A549 (cell line): ENCODE measurements at places on chromosomes 3 and 15.

DNA sequence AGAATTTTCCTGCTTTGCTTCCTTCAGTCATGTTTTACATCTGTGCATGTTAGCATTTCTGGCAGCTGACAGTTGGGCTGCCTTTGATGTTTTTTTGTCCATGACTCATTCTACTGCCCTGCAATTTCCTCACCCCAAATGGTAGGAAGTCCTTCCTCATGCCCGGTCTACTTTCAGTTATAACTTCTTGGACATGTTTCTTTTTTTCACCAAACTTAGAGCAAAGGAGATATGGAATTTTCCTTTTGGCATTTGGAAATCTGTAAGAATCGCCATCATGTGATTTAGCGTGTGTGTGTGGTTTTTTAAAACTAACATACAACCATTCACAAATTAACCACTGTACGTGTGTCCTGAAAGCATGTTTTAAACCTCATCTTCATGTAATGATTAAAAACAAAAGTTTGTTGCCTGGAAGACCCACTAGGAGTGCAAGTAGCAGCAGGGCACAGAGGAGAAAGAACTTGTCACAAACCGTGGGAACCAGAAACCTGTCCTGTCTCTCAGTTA is 430.7 kb upstream of the CFAP20DC start:
- DNase-seq: no peak

- no peak for DNase-seq
These were observed 105.7 kb downstream of the PPP2R3A start for GRCh38 chr3:136070953-136071949.

DNA sequence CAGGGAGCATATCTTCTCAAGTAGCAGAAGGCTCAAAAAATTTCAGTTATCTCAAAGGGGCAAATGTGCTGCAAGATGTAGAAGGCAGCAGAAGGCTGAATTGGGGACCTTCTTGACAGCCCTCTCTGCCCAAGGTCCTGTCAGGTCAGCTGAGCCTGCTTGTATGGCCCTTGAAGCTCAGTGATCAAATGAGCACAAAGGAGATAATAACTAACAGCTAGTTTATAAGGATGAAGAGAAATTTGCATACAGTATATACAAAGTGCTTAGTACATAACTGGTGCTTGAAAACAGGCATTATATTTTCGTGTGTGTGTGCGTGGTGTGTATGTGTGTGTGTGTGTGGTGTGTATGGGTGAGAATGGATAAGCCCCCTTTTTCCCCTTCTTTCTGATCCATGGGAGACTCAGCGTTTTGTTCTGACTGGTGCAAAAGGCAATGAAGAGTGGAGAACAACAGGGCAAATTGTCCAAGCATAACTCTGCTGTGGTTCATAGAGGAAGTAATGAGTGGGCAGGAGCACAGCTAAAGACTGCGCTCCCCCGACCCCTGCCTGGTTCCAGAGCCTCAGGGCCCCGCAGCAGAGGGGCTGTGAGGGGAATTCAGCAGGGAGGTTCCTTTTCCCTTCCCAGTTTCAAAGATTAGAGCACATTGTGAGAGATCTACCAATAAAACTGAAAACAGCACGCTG is 356.8 kb upstream of the NR2F2 start:
- DNase-seq: no peak

DNA sequence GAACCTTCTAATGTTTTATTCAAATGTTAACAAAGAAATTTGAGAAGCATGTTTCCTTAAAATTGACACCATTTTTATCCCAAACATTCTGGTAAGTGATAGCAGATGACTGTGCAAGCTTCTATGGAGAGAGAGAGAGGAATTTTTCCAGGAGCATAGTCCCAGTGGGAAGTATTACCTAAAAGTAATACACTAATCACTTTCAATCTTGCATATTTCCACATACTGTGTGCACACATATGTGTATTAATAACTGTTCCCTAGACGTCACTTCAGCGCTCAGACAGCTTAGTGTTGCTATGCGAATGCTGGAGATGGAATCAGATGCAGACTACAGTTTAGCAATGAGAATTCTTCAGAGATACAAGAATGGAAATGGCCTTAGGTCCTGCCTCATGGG is 424.3 kb upstream of the TPRG1 start:
- DNase-seq: no peak

DNA sequence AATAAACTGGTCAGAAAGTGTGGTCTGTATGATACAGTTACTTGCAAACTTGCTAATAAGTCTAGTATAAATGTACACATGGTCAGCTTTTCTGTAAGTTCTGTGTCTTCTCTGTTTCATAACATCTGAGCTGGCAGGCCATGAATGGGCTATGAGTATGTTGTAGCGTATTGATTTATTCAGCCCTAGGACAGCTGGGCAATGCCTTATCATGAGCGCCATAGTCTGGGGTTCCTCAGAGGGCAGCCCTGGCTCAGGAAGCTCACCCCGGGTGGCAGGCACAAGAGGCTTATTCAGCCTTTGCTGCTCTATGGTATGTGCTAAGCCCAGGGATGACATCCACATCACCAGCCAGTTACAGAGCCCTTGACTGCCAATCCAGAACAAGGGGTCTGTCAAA is 50.7 kb upstream of the CCR2 start:
- no peak for DNase-seq

- peak; percentile 53 for DNase-seq
These were observed 393.6 kb upstream of the TPM1 start for GRCh38 chr15:62648954-62649353.

DNA sequence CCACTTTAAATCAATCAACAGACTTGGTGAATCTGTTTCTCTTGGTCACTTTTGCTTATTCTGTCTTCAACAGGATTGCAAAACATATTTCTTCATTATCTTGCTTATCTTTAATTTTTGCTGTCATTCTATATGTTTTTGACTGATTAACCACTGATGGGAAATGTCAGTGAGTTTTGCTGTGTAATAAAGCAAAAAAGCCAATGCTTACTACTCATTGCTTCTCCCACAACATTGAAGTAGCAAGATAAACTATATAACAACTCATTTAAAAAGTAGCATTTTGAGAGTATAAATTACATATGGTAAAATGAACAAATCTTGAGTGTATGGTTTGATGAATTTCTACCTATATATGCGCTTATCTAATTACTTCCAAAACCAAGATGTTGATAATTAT is 892 bp downstream of the CD200R1L start:
- no peak for DNase-seq

- DNase-seq: peak; percentile 74
These were observed 110.2 kb downstream of the NR1I2 start for GRCh38 chr3:119891944-119892721.

- no peak for DNase-seq
These were observed 139.0 kb upstream of the CGNL1 start for GRCh38 chr15:57237301-57237642.

DNA sequence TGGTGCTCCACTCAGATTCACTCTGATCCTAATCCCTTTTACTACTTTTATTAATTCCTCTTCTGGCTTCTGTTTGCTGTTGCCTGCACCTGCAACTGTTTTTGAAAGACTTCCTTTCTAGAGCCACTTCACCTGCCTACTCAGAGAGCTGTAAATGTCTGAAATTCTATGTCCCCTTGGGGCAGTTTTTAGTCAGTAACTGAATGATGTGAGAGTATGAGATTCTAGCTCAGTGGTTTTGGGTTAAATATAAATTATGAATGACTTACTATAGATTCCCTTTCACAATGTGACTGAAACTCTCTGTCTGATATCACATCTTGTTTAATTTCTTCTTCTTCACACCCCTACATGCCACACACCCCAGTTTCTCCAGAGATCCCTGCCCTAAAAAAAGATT is 47.8 kb upstream of the LRRC3B start:
- no peak for DNase-seq
